Stimulated activated CD8-positive, alpha-beta memory T cell treated with anti-CD3 and anti-CD28 coated beads, Interleukin-4, amount 100 ng/mL, for 4 hours (primary cell): ENCODE measurements at places on chromosomes 2 and 18.

GRCh38 chr2:231297108-231297908, 98.2 kb upstream of the B3GNT7 start:
- no peak for DNase-seq

- no peak for DNase-seq
Measured at GRCh38 chr2:60679036-60679780, 76.9 kb upstream of the PAPOLG start.

- no peak for DNase-seq
Measured at GRCh38 chr2:64574871-64575270, 50.7 kb downstream of the AFTPH start.

- no peak for DNase-seq
Measured at GRCh38 chr2:209389171-209389618, 34.7 kb upstream of the MAP2 start.

DNA sequence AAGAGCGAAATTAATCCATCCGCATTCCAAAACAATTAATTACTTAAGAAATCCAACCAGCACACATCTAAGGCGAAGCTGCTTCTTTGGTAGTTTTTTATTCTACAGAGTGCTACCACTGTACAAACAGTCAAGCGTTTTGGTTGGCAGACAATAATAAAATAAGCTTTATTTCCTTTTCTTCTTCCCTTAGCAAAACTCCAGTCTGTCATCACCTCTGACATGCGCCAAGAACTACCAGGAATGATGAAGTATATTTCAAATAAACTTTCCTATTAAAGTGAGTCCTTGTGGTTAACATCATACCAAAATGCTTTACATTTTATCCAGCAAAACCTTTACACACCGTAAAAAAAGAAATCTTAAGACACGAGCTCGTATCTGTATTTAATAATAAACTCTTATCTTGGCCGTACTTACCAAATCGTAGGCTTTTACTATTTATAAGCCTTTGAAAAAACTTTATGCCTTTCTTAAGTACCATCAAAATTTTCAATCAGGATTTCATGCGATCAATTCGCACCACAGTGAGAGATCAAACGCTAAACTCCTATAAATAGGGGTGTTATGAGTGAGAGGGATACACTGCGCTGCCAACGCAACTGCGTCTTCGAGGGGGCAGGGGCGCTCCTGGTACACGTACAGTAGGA, 1.3 kb downstream of the ATL2 start:
- DNase-seq, result no peak

DNA sequence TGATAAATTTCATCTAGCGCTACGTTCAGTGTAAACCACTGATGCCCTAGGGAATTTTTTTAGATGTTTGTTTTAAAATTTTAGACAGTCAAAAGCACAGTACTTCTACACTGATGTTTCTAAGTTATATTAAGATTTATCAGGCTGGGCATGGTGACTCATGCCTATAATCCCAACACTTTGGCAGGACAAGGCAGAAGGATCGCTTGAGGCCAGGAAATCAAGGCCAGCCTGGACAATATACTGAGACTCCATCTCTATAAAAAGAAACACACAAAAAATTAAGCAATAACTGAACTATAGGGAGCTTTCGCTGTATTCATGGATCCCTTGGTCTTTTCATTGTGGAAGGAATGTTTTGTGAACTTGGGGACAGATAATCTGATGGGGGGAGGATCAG, 50.6 kb upstream of the MAPRE2 start:
- DNase-seq, result no peak

- DNase-seq, result no peak
Measured at GRCh38 chr2:61404438-61404837, 66.4 kb downstream of the USP34 start.

DNA sequence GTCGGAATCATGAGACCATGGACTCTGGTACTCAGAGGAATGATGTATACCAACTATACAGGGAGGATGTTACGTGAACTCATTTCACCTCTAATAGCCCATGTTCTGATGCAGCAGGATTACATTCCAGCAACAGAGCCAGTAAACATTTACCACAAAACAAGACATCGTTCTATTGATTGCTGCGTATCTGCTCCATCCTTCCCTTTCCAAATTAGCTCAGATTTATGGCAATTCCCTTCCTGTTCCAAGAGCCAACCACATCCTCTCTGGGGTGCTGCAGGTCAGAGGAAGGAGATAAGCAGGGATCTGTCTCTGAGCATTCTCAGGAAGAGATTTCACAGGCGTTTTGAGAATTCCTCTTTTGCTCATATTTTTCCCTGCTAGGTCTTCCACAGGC, 98.3 kb downstream of the KLF7 start:
- no peak for DNase-seq

GRCh38 chr2:99636144-99637034, 146.6 kb upstream of the REV1 start:
- no peak for DNase-seq

DNA sequence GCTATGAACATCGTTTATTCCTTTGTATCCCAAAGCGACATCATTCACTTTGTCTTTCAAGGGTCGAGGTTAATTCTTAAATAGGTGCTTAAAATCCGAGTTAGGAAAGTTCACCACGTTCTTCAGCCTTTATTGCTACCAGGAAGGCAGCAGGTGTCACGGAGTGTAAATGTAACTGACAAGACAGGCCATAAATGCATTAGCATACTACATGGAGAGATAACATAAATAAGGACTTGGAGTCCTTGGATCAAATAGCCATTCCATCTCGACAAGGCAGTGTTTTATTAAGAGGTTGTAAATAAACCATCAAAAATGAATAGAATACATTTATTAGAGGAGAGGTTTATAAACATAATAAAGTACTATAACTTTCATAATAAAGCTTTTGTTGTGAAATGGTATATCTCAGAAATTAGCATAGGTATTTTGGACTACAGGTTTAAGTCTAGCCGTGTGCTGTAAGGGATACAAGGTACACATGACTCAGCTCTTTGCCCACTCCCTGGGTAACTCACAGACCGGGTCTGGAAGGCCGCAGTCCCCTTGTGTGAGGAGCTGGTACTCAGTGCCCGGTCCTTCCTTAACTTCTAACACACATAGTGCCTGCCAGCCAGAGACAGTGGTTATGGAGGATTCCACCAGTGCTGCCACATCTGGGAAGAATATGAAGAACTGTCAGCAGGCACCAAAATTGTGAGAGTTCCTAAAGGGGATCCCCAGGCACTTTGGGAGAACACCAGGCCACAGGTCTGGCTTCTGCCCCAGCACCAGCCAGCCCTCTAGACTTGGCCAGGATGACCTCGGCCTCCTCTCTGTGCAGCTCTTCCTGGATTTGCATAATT, 29.4 kb downstream of the CAPN13 start:
- no peak for DNase-seq

DNA sequence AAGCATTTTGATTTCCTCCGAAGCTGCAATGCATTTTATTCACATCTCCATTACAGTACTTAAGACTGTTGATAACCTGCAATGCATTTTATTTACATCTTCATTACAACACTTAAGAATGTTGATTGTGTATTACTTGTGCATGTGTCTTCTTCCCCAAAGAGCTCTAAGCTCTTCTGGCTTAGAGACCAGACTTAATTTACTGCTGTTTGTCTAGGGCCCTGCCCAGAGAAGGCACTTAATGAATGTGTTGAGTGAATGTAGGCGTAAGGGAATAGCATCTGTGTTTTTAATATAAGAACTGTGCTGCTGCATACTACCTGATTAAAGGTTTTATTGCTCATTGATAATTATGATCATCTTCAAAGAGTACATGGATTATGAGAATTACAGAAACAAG, 295.6 kb downstream of the ZNF385B start:
- DNase-seq, result no peak

DNA sequence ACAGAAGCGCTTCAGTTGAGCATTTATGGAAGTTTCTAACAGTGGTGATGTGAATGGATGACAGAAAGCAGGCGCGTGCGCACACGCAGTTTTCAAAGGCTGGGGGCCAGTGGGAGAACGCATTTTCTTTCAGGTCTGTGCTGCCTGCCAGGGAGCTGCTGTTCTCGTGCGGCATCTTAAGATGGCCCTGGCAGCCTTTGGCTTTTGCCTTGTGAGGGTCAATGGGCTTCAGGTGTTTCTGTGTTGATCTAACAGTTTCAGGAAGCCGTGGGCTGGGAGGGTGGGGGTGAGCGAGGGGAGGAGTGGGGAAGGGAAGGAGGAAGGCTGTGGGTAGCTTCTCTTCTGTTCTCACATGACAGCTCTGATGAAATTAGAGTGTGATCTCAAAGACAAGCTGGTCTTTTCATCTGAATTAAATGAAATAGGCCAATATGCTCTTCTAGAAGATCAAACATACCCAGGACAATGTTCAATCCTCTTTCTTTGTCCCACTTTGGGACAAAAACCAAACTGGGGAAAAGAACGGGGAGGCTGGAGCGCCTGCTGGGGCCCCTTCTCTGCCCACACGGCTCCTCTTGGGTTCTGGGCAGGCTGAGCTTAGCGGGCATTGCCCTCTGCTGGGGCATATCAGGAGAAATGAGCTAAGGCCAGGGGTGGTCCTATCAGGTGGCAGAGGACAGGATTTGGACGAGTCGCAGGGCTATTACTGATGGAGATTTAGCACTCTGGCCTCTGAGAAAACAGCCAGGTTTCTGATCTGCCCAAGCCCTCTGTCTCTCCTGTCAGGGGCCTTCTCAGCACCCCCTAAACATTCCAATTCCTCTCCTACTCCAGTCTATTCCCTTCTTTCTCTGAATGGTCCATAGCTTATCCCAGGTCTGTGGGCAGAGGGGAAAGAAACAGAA, 126.2 kb upstream of the LGALSL start:
- DNase-seq, result peak; percentile 18

- no peak for DNase-seq
Measured at GRCh38 chr2:64485331-64485730, 31.4 kb downstream of the LGALSL start.

GRCh38 chr2:27489498-27490397, at the start of gene IFT172:
Gene IFT172, minus strand, starts transcription at chr2:27489743. Its CDS starts 90 bp downstream, at chr2:27489653.
- DNase-seq, result peak; percentile 98

GRCh38 chr2:39696101-39696553, 30.4 kb downstream of the TMEM178A start:
- DNase-seq, result no peak

DNA sequence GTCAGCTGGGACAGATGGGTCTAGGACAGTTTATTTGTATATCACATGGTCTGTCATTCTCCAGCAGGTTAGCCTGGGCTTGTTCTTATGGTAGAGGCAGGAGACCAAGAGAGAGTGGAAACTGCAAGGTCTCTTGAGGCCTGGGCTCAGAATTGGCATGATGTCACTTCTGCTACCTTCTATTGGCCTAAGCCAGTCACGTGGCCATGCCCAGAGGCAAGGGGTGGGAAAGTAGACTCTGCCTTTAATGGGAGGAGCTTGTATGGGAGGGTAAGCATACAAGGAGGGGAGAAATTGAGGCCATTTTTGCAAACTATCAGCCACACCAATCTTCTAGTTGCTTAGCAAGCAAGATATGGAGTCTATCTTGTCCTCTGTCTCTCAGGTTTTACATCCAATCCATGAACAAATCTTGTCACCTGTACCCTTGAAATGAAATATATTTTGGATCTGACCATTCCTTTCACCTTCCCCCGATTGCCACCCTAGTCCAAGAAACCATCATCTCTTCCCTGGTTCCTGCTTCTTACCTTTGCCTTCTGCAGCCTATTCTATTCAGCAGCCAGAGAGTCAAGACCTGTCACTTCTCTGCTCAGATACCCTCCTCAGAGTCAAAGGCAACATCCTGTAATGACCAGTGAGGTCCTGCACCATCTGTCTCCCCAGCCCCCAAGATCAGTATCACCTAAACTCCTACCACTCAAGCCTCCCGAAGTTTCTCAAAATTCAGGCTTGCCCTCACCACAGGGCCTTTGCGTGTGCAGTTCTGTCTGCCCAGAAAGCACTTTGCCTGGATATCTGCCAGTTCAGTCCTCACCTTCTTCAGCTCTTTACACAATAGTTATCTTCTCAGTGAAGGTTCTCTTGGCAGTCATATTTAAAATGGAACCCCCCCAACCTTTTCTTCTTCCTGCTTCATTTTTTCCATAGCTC, 240.0 kb downstream of the LOXHD1 start:
- no peak for DNase-seq

DNA sequence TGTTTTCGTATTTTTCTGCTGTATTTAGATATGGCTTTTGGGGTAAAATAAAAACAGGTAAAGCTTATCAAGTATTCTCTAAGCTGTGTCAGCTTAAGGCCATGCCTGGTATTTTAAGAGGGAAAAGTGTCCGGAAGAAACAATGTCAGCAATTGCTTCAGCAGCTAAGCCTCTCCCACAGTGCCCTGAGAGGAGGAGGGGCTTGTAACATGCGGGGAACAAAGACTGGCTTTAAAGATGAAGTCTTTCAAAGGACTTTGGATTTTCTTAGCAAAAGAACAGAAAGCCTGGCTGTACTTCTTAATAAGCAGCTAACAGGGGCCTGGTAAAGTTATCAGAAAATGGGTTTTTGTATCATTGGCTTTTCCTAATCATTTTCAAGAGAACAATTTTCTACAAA, 102.8 kb downstream of the PXDN start:
- DNase-seq, result no peak

DNA sequence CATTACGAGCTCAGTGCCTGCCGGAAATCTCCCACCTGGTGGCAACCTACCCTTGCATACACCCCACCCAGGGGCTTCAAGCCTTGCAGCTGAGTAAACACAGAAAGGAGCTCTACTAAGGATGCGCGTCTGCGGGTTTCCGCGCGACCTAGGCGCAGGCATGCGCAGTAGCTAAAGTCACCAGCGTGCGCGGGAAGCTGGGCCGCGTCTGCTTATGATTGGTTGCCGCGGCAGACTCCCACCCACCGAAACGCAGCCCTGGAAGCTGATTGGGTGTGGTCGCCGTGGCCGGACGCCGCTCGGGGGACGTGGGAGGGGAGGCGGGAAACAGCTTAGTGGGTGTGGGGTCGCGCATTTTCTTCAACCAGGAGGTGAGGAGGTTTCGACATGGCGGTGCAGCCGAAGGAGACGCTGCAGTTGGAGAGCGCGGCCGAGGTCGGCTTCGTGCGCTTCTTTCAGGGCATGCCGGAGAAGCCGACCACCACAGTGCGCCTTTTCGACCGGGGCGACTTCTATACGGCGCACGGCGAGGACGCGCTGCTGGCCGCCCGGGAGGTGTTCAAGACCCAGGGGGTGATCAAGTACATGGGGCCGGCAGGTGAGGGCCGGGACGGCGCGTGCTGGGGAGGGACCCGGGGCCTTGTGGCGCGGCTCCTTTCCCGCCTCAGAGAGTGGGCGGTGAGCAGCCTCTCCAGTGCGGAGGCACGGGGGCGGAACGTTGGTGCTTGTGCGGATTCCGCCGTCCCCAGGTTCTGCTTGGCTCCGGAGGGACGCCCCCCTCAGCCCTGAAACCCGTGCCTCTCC, at the start of gene MSH2:
Gene MSH2, plus strand, starts transcription at position 352 of the 804 bp plus-strand sequence. Its CDS starts 36 bp downstream, at position 388.
- peak; percentile 75 for DNase-seq

GRCh38 chr2:25145803-25146202, 22.6 kb downstream of the POMC start:
- no peak for DNase-seq

GRCh38 chr2:60337142-60337497, 216.3 kb downstream of the BCL11A start:
- no peak for DNase-seq

- no peak for DNase-seq
Measured at GRCh38 chr2:100629309-100629708, 66.5 kb downstream of the PDCL3 start.

GRCh38 chr2:234611209-234611608, 114.3 kb upstream of the ARL4C start:
- no peak for DNase-seq

GRCh38 chr18:54163453-54163852, 61.0 kb downstream of the MBD2 start:
- no peak for DNase-seq
